Amygdala (tissue), 56 donors: ENCODE measurements at places on chromosomes 16 and 17.

GRCh38 chr17:52419229-52419641, 260.7 kb upstream of the CA10 start:
- no peak for DNase-seq

DNA sequence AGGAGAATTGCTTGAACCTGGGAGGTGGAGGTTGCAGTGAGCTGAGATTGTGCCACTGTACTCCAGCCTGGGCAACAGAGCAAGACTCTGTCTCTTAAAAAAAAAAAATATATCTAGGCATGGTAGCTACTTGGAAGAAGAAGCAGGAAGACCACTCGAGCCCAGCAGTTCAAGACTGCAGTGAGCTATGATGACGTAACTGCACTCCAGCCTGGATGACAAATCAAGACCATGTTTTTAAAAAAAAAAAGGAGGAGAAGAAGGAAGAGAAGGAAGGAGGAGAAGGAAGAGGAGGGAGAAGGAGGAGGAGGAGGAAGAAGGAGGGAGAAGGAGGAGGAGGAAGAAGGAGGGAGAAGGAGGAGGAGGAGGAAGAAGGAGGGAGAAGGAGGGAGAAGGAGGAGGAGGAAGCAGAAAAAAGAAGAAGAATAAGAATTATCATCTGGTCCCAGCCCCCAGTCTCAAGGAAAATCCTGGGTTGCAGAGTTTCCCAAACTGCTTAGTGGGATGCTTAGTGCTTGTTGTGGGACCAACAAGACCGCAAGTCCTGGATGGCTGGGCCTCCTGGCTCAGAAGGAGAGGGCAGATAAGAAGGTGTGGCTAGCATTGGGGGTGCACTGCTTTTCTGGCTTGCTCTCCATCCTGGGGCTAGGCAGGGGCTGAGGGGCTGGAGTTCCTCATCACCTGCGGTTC, 3.7 kb upstream of the DRC7 start:
- DNase-seq = no peak

- peak; percentile 68 for DNase-seq
Observed at GRCh38 chr17:5587438-5588032, 3.2 kb upstream of the NLRP1 start.

DNA sequence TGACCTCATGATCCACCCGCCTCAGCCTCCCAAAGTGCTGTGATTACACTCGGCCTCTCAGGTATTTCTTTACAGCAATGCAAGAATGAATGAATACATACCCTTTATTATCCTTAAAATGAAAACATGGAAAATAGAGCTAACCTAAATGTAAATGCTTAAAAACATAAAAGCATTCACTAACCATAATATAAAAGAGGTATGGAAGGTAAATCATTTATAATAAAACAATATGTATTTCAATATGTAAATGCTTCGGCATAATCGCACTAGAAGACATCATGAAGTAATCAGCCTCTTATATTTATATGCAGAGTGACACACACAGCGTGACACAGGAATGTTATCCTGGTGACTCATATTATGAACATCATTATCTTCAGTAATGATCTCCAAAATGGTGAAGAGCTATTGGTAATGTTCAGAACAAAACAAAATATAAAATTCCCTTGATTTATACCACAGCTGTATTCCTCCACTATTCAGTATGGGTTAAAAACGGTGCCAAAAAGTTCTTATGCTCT, 53.9 kb downstream of the AIPL1 start:
- DNase-seq = no peak

DNA sequence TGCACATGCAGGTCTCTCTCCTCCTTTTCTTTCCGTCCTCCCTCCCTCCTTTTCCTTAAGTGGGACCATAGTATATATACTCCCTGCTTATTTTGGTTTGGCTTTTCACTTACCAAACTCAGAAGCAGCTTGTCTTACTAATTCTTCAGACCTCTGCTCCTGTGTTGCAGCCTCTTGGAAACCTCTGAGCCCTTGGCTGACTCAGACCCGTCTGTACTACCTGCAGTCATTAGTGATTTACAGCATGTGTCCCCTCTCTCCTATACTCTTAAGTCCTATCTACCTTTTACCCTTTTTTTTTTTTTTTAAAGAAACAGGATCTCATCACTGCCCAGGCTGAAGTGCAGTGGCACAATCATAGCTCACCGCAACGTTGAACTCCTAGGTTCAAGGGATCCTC, 207.0 kb downstream of the STX8 start:
- no peak for DNase-seq

- DNase-seq = no peak
Observed at GRCh38 chr17:73911726-73912372, 267.6 kb upstream of the SDK2 start.

GRCh38 chr16:12229759-12230594, 253.4 kb downstream of the SNX29 start:
- no peak for DNase-seq

DNA sequence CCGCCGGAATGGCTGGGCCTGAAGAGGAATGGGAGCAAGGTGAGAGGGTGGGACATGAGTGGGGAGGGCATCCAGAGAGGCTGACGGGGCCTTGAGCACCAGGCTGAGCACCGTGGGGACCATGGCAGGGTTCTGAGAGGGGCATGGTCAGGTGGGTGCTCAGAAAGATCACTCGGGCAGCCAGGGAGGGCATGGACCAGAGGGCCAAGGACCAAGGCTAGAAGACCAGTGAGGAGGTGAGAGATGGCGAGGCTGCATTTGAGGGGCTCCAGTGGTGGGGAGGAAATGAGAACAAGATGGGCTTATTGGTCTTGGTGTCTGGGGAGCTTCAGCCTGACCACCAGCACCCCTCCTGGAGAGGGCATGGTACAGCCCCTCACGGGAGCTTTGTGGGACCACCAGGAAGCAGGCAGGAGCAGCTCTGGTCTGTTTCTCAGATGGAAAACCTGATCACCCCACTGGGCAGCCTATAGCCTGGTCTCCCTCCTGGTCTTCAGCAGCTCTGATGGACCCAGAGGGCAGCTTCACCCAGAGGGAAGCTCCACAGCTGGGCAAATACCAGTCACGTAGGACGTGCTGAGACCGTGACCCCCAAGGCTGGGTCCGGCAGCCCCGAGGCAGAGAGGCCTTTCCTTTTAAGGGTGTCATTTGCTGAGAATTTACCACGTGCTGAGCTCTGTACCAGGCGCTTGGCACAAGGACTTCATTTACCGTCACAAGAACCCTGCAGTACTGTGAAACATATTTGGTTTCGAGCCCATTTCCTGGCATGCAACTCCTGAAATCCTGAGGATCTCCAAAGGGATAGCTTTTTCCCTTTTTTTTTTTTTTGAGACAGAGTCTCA, 11.4 kb upstream of the NCBP3 start:
- DNase-seq = no peak

GRCh38 chr17:7818746-7819645, 15.0 kb upstream of the KDM6B start:
- DNase-seq = no peak

- no peak for DNase-seq
Observed at GRCh38 chr17:65742403-65743307, 181.2 kb upstream of the AXIN2 start.

DNA sequence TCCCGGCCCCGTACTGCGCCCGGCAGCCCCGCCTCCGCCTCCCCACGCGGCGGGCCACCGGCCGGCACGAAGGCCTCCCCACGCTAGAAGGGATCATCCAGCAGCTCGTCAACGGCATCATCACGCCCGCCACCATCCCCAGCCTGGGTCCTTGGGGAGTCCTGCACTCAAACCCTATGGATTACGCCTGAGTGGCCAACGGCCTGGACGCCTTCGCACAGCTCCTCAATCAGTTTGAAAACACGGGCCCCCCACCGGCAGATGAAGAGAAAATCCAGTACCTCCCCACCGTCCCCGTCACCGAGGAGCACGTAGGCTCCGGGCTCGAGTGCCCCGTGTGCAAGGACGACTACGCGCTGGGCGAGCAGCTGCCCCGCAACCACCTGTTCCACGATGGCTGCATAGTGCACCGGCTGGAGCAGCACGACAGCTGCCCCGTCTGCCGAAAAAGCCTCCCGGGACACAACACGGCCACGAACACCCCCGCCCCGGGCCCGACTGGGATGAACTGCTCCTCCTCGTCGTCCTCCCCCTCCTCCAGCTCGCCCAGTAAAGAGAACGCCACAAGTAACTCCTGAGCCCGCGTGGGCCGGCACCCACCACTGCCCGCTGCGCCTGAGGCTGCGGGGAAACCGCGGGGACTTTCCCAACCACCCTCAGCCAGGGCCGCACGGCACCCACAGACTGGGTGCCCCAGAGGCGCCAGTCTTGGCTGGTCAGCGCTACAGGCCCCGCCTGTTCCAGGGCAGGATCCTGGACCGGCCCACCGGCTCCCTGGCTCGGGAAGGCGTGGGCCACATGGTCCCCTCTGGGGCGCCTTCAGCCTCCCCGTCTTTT, 39.0 kb upstream of the AKAP1 start:
- no peak for DNase-seq

- no peak for DNase-seq
Observed at GRCh38 chr17:44663095-44663494, 6.8 kb downstream of the MEIOC start.

GRCh38 chr17:82358465-82359350, at the start of gene TEX19:
Gene TEX19, plus strand, starts transcription at chr17:82359247. Its CDS starts 2,904 bp downstream, at chr17:82362151.
- DNase-seq = no peak

GRCh38 chr16:87829622-87829980, 39.7 kb downstream of the SLC7A5 start:
- no peak for DNase-seq

- no peak for DNase-seq
Observed at GRCh38 chr17:28345419-28346198, 10.0 kb downstream of the TNFAIP1 start.

- DNase-seq = peak; percentile 11
Observed at GRCh38 chr17:21019976-21020586, 22.7 kb downstream of the USP22 start.

DNA sequence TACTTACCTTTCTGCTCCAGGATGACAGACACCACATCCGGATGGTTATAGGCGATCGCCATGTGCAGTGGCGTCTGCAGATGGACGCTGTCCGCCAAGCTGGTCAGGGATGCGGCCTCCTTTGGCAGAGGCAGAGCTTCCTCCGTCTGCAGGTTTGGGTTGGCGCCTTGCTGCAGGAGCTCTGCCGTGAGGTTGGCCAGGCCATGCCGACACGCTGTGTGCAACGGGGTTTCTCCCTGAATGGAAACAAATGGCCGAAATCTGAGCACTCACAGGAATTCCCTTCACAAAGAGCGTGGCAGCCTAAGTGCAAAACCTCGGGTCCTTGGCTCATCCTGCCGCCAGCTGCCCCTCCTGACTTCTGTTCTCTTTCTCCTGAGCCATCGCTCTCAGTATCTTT, 41.8 kb downstream of the CYB5D2 start:
- DNase-seq = no peak

- no peak for DNase-seq
Observed at GRCh38 chr16:7450440-7450839, 117.8 kb downstream of the RBFOX1 start.

GRCh38 chr16:47713225-47713595, 252.1 kb downstream of the PHKB start:
- no peak for DNase-seq

- no peak for DNase-seq
Observed at GRCh38 chr17:68470961-68471360, 13.7 kb upstream of the WIPI1 start.

DNA sequence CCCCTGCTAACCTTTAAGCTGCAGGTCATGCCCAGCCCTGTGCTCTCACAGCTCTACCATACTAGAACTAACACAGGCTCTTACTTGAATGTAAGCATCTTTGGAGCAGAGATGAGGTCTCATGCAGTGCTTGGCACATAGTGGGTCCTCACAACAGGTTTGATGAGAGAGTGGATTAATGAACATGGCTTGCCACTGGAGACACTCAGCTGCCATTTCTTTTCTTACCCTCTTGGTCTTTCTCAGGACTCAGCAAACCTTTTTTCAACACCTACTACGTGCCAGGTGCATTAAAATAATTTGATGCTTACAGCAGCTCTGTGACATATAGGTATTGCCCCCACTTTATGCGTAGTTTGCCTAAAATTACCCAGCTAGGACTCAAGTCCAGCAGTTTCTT, 133.2 kb downstream of the MSI2 start:
- DNase-seq = no peak

GRCh38 chr16:82421851-82422250, 204.9 kb upstream of the CDH13 start:
- DNase-seq = no peak
